Inflammatory macrophage treated with lipopolysaccharide for 1 hour (primary cell): ENCODE measurements at places on chromosomes 3 and 15.
A peak's percentile ranks its signal among the peaks of the same experiment; 100 is the strongest.

- no peak for DNase-seq
These were observed 5.3 kb downstream of the SEMA3G start for GRCh38 chr3:52439426-52440248.

GRCh38 chr3:136645915-136646314 lies 106.3 kb downstream of the STAG1 start:
- no peak for DNase-seq

GRCh38 chr15:89067751-89068150 lies 20.5 kb upstream of the ABHD2 start:
- DNase-seq: no peak

- DNase-seq: no peak
These were observed 35.8 kb downstream of the CLDN11 start for GRCh38 chr3:170454509-170454908.

DNA sequence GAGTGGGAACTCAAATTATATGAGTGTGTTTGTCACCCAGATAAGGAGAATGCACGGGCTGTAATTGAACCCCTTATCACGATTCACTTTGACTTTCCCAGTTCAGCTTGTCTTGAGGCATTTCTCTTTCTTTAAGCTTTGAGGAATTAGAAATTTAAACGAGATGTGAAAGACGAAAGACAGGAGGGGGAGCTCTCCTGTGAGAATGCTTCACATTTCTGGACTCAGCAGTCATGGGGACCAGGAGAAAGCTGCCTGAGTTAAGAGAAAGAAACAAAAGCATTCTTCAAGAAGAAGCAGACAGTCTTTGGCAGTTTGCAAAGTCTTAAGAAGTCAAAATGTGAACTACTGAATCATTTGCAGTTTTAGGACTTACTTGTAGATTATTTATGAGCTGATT lies 205.6 kb downstream of the NECTIN3 start:
- no peak for DNase-seq

DNA sequence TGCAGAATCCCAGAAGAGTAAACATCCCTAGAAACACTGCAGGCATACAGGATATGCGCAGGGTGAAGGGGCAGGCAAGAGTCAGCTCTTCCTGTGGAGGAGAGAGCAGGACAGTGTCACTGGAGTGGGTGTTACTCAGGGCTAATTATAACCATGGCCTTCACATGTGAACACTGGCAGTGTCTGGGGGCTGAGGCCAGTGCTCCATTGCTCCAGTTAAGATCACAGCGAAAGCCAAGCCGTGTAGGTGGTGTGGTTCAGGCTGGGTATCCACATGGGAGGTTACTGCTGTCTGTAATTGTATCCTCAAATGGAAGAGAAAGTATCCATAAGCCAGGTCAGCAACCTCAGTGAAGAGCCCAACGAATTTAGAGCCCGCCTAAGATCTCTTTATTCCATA lies 84.6 kb downstream of the MESD start:
- no peak for DNase-seq

- no peak for DNase-seq
These were observed 130.6 kb downstream of the IGF1R start for GRCh38 chr15:98778960-98779359.

DNA sequence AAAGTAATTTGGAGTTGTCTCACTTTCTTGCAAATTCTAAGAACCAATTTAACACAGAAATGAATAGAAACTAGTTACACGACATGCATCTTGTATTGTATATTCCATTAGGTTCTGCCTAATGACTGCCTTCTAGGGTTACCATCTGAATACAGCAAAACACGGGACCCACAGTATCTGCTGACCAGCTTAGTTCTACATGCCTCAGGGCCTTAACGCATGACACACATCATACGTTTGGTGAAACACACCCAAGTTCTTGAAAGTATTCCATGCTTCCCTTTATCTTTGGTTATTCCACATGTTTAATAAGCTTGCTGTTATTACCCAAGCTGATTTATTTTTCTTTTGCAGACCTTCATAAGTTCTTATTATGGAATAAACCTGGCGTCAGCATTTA lies 27.9 kb downstream of the APH1B start:
- no peak for DNase-seq

GRCh38 chr3:37170513-37170912 lies 3.9 kb downstream of the LRRFIP2 start:
- no peak for DNase-seq

- no peak for DNase-seq
These were observed 44.3 kb upstream of the TLE3 start for GRCh38 chr15:70142072-70142321.

DNA sequence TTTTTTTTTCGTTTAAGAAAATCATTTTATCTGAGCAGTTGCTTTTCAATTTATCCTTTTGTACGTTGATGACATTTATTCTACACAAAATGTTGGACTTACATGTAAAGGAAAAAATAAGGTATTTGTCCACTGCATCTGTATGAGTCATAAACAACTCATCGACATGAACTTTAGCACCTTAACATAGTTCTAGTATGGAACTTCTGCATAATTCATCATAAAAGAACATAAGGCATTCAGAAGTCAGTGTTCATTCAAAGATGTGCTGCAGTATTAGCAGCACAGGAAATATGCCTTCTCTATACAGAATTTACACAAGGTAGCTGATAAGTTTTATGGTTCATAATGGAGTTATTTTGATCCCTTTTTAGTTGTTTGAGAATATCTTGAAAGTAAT lies 801.6 kb downstream of the CADM2 start:
- no peak for DNase-seq

GRCh38 chr3:58530354-58530865 lies 6.6 kb downstream of the ACOX2 start:
- DNase-seq: no peak

DNA sequence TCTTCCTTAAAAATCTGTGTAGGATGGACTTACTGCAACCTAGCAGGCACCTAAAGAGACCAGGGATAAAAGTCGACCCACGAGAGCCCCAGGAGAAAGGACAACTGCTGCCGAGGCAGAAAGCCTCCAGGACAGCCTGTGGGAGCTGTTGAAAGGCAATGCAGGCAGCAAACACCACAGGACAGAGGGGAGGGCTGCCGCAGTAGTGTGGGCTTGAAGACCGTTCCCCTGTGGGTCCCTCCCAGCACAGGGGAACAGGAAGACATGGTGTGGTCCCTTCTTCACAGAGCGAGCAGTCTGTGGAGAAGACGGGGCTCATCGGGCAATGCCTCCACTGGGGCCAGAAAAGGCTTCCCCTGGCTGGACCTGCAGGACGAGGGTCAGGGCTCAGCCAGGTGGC lies 58.5 kb upstream of the GATA2 start:
- DNase-seq: no peak

- DNase-seq: no peak
These were observed 7.9 kb upstream of the SSUH2 start for GRCh38 chr3:8652324-8652987.

- no peak for DNase-seq
These were observed 32.3 kb upstream of the NR2F2 start for GRCh38 chr15:96298217-96298616.

GRCh38 chr3:159817571-159817970 lies 171.1 kb upstream of the IL12A start:
- no peak for DNase-seq

GRCh38 chr3:197234947-197235914 lies 63.2 kb downstream of the DLG1 start:
- no peak for DNase-seq

GRCh38 chr3:100521439-100521845 lies 29.0 kb downstream of the TMEM45A start:
- peak; percentile 89 for DNase-seq

- no peak for DNase-seq
These were observed 59.2 kb downstream of the USP50 start for GRCh38 chr15:50487287-50487686.

GRCh38 chr3:184602372-184603150 lies 41.0 kb downstream of the EPHB3 start:
- DNase-seq: peak; percentile 51

GRCh38 chr3:133860519-133860918 lies 35.2 kb downstream of the RAB6B start:
- DNase-seq: no peak

DNA sequence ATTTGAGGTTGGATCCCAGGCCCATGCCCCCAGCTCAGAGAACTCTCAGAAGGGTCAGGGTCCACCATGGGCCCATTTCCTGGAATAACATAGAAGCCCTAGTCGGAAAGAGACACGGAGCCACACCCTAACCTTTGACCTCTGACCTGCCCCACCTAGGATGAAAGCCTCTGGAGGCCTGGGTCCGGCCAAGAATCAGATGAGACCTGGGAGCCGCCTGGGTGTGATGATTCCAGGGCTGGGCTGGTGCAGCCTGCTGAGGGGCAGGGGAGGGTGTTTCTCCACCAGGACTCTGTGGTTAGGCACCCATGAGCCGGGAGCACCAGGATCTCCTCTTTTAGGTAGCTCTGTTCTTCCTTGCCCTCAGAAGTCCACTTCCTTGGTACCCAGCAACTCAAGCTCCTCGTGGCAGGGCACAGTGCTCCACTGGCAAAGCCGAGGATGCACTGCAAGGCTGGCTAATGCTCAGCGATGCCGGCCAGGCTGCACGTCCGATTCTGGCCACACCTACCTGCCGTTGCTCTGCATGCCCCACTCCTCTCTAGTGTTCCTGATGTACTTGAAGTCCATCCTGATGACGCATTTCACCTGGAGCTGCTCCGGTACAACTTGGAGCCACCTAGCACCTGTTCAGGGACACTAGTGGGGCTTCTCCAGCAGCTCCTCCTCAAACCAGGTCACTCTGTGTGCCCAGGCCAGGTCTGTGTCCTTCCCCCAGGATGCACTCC lies 57.4 kb downstream of the ZNF445 start:
- no peak for DNase-seq

GRCh38 chr15:34851751-34852150 lies 56.4 kb upstream of the ACTC1 start:
- DNase-seq: no peak

DNA sequence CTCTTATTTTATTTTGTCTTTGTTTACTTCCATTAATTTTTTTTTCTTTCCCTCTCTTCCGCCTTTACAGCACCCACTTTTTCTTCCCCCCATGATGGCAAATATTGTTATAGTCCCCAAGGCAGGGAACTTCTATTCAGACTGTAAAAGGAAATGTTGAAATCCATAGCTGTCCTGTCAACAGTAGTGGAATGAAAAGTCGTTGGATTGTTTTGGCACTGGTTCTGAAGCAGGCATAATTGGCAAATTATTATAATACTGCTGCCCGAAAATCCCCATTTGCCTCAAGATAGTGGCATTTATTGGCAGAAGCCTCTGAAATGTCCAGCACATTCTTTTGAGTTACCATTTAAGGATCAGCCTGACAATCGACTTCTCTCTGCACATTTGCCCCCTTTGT lies 150.6 kb downstream of the TPRG1 start:
- DNase-seq: no peak

GRCh38 chr15:39798382-39798781 lies 15.7 kb upstream of the FSIP1 start:
- no peak for DNase-seq

DNA sequence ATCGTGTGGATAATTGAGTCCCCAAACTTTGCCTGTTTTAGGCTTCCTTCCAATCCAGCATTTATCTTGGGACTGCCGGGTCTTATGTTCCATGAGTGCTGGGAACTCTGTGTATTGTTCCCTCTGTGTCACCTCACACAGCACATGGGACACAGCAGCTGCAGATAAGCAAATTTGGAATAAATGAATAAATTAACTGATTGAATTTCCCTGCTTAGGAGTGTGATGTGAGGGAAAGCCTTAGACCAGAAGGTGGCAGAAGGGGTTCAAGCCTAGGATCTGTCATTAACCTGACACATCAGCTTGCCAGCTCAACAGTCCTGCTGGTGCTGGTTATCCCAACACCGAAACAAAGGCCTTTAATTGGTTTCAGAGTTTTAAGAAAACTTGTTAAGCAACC lies 114.3 kb downstream of the OXSM start:
- no peak for DNase-seq

GRCh38 chr3:144242747-144243146 lies 271.1 kb downstream of the DIPK2A start:
- no peak for DNase-seq

DNA sequence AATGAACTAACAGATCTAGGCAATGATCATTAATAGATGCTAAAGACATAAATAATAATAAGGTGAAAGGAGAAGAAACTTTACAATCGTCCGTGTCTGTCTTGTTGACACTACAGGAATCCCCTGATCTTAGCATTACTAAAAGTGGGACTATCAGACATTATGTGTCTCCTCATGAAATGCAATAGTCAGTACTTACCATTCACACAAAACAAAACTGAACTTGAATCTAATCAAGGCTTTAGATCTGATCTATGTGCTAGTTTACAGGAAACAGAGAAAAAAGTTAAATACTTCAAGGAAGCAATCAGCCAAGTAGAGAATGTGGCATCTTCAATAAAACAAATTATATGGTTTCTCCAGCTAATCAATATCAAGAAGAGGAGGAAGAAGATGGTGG lies 73.7 kb downstream of the PIK3CB start:
- DNase-seq: no peak

GRCh38 chr3:60384341-60384740 lies 866.9 kb downstream of the FHIT start:
- DNase-seq: no peak

DNA sequence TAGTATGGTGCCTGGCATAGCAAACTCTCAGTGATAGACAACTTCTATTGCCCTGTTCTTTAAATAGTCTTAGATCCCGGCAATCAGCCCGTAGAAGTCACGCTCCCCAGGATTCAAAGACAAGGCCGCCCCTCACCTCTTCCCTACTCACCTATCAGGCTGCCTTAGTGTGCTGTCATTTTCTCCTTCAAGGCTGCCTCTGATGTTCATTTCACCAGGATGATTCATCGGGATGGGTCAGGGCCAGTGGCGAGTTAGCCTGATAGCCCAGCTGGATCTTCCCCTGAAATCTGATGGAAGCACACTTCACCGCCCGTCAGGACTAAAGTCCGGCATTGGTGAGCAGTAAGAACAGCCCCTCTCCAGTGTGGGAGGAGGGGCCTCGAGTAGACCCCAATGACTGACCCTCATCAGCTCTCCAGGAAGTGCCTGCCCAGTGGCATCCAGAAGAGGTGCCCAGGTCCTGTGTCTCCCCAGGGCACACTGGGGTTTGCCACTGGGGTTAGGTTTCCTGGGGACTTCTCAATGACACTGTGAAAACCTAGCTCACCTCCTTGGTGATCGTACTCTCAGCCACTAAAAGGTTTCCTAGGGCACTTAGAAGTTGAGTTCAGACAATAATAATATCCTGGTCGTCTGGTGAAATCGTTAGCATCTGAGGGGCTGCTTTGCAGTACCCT lies 37.5 kb downstream of the TPM1 start:
- DNase-seq: no peak

DNA sequence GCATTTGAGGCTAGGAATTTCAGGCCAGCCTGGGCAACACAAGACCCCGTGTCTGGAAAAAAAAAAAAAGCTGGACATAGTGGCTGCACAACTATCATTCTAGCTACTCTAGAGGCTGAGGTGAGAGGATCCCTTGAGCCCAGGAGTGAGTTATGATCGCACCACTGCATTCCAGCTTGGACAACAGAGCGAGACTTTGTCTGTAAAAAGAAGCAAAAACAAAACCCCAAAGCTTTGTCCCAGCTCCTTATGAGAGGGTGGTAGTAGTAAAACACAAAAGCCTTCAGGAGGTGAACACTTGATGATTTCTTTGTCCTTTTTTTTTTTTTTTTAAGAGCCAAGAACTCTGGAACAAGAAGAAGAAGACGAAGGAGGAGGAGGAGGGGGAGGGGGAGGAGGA lies 1.1 kb upstream of the CD200 start:
- DNase-seq: no peak
